ENCODE measurements at places on chromosomes 3 and 15.

DNA sequence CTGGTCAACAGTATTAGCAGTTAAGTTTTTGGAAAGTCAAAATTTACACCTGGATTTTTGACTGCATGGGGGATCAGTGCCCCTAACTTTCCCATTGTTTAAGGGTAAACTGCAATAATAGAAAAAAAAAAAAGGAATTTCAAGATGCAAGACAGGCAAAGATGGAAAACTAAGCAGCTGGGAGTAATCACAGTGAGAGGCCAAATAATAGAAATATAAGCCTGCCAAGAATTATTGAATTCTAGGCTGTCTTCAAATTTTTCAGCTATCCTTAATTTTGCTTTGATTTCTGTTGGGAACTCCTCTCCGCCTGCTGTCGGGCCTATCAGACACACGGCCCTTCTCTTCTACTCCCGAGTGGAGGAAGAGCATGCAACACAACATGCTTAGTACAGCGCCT is 215.5 kb upstream of the LMCD1 start:
- DNase-seq, result no peak

DNA sequence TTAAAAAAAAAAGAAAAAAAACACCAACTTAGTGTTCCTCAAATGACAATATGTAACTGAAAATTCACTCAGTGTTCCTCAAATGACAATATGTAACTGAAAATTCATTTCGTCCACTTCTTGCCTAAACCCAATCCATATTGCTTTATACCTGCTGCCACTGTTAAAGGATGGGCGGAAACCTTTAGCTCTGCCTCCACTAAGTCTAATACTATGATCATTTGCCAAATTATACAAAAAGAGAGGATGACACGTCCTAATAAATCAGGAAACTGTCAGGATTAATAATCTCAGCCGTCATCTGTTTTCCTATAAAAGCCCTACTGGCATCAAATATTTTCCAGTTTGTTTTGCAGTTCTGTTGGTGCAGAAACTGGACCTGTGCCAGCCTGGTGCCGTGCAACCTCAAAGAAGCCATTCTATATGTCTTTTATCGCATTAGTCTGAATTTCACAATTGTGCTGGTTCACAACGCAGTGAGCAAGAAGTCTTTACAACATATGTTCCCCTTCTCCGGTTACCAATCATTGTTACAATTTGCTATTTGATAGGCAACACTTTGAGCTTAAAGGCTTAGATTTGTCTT is 160.4 kb upstream of the KCNH8 start:
- no peak for DNase-seq

DNA sequence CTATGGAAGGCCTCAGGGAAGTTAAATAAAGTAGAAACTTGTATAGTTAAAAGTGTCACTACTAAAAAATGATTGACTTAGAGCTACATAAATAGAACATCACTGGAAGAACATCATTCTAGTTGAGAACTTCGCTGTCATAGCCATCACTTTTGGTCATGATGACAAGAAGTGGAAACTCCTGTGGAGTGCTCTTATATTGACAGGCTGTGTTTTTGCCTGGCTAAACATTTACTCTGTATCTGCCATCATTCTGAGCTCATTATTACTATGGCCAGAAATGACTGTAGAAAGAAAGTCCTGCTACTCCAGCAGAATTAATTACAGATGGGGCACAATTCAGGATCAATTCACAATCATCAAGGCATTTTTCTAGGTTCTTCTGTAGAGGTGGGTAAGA is 165.1 kb upstream of the GOLIM4 start:
- no peak for DNase-seq

GRCh38 chr3:21665444-21666100 is 85.4 kb downstream of the ZNF385D start:
- no peak for DNase-seq

DNA sequence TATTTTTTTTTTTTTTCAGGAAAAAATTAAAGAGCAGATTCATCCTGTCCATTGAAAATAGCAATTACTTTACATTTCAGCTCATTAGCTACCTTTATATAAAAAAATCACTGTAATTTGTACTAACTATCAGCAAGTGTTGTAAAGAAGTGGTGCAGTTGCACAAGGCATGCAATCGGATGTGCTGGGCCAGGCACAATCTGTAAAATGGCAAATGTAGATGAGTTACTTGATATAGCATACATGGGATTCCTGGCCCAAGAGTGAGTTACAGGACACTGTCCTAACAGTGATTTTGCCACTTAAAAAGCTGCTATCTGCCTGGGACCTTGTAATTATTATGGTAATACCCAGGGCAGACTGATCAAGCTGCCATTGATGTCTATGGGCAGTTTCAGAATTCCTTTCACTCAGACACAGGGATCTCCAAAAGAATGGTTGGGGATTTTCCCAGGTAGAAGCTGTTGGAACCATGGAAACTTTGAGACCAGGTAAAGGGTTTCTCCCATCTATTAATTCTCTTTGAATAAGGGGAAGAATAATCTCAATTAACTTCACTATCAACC is 182.2 kb upstream of the ICE2 start:
- DNase-seq, result no peak

DNA sequence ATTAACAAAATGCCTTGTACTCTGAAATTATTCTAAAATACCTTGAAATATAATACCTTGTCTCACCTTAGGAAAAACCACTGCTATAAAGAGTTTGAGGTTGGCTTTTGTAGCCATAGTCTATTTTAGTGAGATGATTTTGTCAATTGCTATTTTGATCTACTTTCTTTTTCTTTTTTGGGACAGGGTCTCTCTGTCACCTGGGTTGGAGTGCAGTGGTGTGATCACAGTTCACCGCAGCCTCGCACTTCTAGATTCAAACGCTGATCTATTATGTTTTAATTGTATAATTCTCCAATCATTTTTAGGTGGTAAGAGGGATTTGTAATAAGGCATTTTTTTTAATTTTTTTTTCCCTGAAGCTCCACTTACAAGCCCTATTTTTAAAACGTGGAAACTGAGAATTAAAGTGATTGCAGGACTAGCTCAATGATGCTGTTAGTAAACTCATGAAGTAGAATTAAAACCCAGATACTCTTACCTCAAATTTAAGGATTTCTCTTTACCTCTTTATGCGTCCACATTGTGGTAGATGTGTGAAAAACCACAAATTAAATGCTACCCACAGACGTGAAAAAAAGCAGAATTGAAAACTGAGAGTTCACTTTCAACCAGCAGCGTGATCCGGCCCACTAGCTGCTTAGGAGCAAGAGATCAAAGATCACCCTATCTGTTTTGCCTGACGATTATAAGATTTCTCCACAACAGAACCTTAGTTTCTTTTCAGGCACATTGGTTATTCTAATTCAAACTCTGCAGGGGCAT is 384.2 kb downstream of the CGGBP1 start:
- DNase-seq, result no peak

- no peak for DNase-seq
Observed at GRCh38 chr15:52338058-52338457, 42.5 kb upstream of the MYO5C start.

DNA sequence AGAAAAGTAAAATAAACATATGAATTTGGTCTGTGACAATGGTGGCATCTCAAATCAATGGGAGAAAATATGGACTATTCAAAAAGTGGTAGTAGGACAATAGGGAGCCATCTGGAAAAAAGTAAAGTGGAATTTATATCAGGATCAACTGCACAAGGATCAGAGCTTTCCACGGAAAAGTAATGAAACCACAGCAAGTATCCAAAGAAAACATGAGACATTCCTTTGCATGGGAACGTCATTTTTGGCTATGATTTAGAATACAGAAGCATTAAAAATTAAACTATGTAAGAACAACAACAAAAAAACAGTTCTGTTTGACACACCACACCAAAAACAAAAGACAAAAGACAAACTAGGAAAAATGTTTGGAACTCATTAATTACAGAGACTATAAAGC is 18.7 kb downstream of the CRBN start:
- DNase-seq, result no peak

Measured in stimulated activated CD8-positive, alpha-beta memory T cell treated with anti-CD3 and anti-CD28 coated beads, Interleukin-15, amount 100 ng/mL, for 4 hours (primary cell).